Activated CD8-positive, alpha-beta T cell treated with anti-CD3 and anti-CD28 coated beads for 36 hours (primary cell): ENCODE measurements at places on chromosomes 1 and 21.

GRCh38 chr1:20076710-20077461 is 6.9 kb downstream of the PLA2G5 start:
- no peak for DNase-seq

DNA sequence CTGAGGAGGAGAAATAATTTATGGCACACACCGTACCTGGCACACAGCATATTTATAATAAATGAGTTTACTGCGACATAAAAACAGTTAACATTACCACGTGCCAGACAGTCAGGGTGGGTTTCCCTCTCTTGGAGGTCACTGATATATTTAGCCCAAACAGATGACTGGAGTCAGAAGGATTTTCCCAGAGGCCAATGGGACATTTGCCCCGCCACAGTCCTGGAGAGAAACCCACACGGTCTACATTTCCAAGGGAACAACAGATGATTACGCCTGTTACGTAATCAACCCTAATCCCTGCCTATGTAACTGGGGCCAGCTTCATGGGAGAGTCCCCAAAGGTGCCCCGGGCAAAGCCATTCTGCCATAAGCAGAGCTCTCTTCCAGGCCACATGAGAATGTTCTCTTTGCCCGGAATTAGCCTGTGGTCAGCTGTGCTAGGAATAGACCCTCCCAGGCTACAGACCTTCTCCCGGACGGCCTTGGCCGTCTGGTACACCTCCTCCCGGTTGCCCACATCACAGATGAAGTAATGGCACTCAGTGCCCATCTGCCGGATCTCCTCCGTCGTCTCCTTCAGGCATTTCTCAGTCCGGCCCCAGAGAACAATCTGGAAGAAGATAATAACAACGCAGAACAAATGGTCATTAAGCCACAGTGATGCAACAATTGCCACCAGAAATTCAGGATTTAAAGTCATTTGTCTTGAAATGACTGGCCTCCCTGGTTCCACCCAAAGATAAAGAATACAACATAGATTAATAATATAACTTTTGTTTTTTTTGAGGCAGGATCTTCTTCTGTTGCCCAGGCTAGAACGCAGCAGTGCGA is 37.7 kb downstream of the DHRS3 start:
- DNase-seq = no peak

- DNase-seq = no peak
Measured at GRCh38 chr21:43269957-43270705, 101.3 kb downstream of the CRYAA start.

DNA sequence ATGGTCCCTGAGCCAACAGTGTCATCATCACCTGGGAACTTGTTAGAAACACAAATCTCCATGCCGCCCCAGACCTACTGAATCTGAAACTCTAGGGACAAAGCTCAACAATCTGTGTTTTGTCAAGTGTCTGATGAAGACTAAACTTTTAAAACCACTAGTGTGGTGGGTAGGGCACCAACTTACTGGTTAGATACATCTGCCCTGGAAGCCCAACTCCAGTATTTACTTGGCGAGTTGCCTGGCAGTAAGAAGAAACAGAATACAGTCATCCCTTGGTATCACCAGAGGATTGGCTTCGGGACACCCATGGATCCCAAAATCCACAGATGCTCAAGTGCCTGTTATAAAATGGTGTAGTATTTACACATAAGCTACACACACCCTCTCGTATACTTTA is 367.9 kb upstream of the DUSP10 start:
- no peak for DNase-seq

DNA sequence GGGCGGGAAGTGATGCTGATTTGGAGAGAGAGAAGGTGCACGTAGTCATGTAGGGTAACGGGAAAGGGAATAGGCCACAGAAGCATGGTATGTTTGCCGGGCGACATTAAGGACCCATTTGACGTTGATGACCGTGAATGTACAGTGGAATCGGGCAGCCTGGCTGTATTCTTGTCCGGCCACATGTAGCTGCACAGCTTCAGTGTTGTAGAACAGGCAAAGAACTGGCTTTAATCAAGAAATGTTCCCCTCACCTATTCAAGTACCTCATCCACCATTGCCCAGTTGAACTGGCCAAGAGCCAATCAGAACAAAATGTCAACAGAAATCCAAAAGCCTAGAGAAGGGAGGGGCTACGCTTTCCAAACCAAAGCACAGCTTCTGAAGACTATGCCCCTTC is 104.8 kb downstream of the DHRS3 start:
- no peak for DNase-seq

DNA sequence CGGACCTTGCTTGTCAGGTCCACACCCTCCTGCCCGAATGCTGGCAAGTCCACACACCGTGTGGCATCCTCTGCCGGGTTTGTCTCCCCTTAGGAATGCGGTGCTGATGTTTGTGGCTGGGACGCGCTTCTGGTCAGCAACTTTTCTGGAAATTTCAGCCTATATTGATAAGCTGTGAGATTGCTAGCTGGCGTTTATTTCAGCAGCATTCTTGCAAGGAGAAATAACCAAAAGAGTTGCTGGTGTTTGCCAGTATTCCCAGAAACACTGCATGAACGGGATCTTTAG is 601 bp downstream of the CEPT1 start:
- DNase-seq = no peak

DNA sequence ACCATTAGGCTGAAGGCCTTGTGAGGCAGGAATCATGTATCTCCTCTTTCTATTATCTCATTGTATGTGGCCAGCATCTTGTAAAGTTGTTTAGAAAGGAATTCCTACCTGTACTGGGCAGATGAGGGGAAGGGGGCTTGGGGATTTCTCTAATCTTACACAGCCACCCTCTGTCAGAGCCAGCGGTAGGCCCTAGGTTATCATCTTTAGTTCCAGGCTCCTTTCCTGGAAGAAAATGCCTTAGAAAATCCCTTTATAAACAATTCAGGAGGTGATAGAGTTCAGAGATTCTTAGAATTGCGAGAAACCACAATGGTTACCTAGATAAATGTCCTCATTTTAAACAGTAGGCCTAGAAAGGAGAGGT is 35.2 kb downstream of the DPT start:
- no peak for DNase-seq

GRCh38 chr1:203178083-203178482 is 2.5 kb upstream of the MYBPH start:
- no peak for DNase-seq

DNA sequence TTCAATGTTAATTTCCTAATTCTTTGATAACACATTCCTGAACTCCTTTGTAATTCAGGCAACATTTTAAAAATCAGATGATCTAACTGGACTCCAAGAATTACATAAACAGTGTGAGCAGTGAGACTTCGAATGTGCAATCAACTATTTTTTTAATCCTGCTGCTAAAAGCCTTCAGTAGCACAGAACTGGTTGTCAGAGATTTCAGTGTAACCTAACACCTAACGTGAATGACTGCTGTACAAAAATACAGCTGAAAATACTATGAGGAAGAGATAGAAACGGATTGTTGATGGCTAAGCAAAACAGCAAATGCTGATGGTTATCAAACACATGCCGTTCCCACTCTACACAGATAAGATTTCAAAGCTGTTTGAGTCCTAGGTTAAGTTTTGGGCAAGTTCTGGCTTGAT is 46.1 kb downstream of the APP start:
- DNase-seq = no peak

DNA sequence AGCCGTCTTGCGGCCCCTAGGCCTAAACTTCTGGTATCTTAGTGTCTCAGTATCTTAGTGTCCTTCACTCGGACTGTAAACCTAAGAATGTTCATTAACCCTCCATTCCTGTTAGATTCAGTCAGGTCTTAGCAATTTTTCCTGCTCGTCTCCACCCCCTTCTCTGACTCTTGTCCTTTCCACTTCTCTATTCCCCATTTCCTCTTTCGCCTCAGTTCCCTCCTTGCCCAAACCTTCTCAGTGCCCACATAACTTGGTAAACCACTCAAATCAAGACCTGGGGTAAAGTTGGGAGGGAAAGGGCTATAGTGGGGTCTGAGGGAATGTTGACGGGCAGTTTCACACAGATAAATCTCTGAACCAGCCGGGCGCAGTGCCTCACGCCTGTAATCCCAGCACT is 726 bp upstream of the FCER1G start:
- no peak for DNase-seq

DNA sequence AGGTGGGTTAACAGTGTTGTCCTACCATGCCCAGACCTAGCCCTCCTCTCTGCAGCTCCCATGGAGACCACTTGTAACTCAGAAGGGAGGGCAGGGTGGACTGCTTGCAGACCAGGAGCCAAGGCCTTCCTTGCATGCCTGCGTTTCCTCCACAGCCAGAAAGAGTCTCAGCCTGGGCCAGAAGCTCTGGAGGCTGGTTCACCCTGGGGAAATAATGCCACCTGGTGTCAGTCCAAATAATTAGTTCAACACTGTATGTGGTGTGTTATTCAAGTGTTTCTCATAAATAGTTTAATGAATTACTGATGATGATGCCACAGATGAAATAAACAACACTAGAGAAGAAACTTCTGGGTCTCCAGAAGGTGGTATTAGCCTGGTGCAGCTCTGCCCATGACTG is 16.9 kb upstream of the VANGL1 start:
- no peak for DNase-seq

DNA sequence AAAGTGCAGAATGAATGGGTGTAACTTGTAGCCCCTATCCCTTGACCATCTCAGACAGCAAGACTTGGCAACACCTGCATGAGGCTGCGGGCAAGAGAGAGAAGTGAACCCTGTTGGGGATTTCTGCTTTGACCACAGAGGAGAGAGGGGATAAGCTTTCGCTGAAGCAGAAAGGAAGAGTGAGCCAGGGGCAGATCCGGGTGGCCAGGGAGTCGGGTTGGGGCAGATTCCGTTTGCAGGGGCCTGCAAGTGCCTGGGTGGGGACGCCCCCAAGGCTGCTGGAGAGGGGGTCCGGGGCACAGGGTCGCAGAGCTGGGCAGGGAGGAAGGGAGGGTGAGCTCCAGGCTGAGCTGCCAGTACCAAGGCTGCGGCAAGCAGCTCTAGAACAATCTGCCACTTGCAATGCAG is 25.3 kb upstream of the PIK3CD start:
- DNase-seq = peak; percentile 46

GRCh38 chr21:45542242-45542666 is at the start of gene SLC19A1:
SLC19A1 (minus strand) TSS chr21:45542440; CDS start chr21:45537959, 4,481 bp downstream.
- peak; percentile 75 for DNase-seq

- DNase-seq = no peak
Measured at GRCh38 chr1:182325339-182325738, 66.3 kb downstream of the GLUL start.

DNA sequence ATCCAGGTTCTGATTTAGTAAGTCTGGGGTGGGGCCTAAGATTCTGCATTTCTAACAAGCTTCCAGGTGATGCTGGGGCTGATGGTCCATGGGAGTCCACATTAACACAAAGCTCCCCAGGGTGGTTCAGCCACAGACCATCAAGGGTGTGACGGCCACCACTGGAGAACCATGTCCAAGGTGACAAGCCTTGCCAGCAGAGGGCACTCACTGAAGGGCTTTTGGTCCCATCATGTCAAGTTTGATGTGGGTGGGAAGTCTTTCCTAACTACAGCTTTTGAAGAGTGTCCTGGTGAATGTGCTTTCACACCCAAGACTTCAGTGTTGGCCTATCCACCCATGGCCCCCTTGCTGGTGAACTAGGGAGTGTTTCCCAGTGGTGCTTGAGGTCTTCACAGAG is 67.1 kb downstream of the UBE2T start:
- peak; percentile 76 for DNase-seq

- no peak for DNase-seq
Measured at GRCh38 chr21:35368326-35368725, 319.2 kb upstream of the RUNX1 start.

GRCh38 chr1:245788269-245788668 is 633.5 kb downstream of the KIF26B start:
- DNase-seq = no peak

DNA sequence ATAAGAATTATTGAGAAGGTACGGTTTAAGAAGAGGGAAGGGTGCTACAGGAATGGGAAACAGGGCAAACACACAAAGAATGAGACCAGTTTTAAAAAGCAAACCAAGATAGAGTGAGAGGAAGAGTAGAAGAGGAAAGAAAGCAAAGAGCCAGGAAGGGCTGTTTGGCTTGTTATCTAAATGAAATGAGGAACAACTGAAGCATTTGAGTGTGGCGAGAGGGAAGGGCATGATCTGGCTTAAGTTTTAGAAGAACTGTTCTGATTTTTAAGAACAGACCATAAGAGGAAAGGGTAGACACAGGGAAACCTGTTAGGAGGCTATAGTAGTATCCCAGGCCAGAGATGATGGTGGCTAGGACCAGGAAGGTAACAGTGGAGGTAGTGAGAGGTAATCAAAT is 73.8 kb downstream of the TUT4 start:
- DNase-seq = no peak

DNA sequence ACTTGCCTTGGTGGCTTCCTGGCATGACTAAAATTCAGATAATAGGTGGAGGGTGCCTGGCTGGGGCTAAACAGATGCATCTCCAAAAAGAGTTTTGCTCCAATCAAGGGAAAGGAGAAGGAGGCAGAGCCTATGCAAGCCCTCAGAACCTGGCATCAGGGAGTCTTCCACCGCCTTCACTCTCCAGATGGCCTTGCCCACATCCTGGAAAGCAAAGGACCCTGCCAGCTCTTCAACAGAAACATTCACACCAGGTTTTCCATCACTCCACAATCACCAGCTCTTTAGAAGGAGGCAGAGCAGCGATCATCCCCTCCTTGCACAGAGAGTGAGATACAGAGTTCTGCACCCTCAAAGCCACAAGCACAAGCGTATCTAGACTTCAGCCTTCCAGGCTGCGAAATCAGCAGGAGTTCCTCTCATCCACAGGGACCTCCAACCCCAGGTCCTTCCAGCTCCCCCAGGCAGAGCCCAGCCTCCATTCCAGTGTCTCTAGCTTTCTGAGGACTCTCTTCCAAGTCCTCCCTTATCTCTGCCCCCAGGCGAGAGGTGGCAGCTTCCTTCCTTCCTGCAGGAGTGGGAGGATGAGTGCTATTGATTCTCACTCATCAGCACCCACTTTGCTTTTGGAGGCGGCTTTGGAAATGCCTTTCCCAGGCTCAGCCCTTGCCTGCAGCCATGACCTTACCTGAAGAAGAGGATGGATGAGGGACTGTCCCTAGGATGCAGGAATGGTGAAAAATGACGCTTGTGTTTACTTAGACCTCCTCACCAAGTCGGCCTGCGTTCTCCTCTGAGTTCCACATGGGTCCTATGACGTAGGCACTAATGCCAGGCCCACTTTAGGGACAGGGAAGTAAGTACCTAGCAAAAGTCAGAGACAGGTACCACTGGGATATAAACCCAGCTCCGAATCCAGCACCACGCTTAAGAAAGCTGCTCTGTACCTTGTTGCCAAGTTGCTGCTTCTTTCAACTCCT is 75.4 kb downstream of the RIPK4 start:
- no peak for DNase-seq
